ENCODE measurements at places on chromosomes 16 and 17.
A peak's percentile ranks its signal among the peaks of the same experiment; 100 is the strongest.

GRCh38 chr17:70776441-70776840 is 607.1 kb downstream of the KCNJ2 start:
- DNase-seq = peak; percentile 32

GRCh38 chr16:73846356-73846755 is 450.3 kb upstream of the PSMD7 start:
- DNase-seq = no peak

GRCh38 chr16:1612320-1613111 is at the start of gene CRAMP1:
CRAMP1 (plus strand) TSS chr16:1612360; CDS start chr16:1614640, 2,280 bp downstream.
- no peak for DNase-seq

- DNase-seq = no peak
These were observed 80.8 kb upstream of the RNU2-1 start for GRCh38 chr17:43314611-43315011.

DNA sequence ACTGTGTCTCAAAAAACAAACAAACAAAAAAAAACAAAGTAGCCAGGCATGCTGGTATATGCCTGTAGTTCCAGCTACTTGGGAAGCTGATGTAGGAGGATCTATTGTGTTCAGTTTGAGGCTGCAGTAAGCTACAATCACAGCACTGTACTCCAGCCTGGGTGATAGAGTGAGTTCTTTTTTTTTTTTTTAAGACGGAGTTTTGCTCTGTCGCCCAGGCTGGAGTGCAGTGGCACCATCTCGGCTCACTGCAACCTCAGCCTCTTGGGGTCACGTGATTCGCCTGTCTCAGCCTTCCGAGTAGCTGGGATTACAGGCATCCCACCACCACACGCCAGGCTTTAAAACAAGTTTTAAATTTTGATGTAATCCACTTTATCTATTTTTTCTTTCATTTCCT is 80.2 kb upstream of the STAC2 start:
- DNase-seq = no peak

DNA sequence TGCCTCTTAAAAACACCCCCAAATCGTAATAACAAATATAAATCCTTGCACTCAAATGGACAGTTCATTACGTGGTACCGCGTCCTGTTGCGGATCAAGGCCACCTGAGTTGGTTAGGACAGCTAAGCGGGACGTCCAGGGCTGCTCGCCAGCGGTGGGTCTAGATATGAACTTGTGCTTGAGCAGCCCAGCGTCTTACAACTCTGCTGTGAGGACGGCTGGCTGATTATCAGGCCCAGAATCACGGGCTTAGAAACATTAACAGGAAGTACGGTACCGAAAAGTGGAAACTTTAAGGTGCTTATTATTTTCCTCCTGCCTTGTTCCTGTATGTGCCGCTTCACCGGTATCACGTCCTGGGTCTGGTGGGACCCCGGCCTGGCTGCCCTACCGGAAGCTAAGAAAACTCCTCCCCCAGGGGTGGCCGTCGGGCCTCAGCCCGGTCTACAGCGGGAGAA is 832 bp upstream of the SRRM2 start:
- no peak for DNase-seq

DNA sequence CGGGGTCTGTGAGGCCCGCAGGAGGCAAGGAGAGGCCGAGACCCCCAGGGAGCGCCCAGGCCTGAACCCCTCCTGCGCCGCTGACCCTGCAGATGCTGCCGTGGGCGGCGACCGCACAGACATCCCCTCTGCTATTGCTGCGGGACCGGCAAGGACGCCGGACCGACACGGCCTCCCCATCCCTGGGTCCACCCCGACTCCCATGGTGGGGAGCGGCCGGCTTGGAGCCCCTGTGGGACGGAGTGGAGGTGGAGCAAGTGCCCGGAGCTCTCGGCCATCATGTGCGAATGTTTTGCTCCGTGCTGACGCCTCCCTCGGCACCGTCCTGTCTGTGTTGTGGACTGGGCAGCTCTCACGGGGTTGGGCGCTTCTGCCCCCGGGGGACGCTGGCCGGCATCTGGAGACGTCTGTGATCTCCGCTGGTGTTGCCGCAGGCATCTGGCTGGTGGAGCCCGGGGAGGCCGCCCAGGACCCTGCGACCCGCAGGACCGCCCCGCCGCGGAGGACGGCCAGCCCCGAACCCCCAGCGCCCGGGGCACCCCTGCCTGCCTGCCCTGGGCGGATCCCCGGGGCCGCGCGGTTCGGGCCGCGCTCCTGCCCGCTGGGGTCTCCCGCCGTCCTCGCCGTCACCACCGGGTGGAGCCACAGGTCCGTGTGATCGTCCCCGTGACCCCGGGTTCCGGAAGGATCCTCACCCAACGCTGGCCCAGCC is 12.8 kb upstream of the GNG13 start:
- peak; percentile 6 for DNase-seq

Measured in AG10803 (cell line).